Iris pigment epithelial cell (primary cell): ENCODE measurements at places on chromosomes 2 and 18.

- DNase-seq, result no peak
Measured at GRCh38 chr2:9944330-9944758, 7.1 kb upstream of the GRHL1 start.

GRCh38 chr2:16285813-16286510 is 345.6 kb downstream of the MYCN start:
- no peak for DNase-seq

GRCh38 chr2:105875241-105875640 is 130.5 kb downstream of the NCK2 start:
- DNase-seq, result no peak

DNA sequence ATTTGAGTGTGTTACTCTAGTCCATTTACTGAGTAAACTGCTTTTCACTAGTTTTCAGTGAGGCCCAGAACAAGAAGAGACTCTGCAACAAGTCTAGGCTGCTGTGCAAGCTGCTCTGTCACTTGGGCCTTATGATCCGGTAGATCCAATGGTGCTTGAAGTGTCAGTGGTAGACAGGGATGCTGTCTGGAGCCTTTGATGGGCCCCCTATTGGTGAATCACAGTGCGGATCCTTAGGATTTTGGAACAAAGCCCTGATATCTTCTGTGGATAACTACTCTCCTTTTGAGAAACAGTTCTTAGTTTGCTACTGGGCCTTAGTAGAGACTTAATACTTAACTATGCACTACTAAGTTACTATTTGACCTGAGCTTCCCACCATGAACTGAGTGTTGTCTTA is 150.2 kb downstream of the TMEFF2 start:
- no peak for DNase-seq

- no peak for DNase-seq
Measured at GRCh38 chr18:49677762-49678413, 116.0 kb downstream of the LIPG start.

DNA sequence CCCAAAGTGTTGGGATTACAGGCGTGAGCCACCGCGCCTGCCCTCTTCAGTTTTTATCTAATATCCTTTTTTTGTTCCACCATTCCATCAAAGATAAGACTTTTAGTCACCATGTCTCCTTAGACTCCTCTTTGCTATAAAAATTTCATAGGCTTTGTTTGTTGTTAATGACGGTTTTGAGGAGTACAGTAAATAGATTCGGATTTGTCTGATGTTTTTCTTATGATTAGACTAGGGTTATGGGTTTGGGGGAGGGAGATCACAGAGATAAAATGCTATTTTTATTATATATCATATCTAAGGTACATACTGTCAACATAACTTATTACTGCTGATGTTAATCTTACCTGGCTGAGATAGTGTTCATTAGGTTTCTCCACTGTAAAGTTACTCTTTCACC is 6.2 kb downstream of the IL36B start:
- no peak for DNase-seq

GRCh38 chr18:50398947-50399346 is 24.1 kb downstream of the SKA1 start:
- DNase-seq, result no peak

DNA sequence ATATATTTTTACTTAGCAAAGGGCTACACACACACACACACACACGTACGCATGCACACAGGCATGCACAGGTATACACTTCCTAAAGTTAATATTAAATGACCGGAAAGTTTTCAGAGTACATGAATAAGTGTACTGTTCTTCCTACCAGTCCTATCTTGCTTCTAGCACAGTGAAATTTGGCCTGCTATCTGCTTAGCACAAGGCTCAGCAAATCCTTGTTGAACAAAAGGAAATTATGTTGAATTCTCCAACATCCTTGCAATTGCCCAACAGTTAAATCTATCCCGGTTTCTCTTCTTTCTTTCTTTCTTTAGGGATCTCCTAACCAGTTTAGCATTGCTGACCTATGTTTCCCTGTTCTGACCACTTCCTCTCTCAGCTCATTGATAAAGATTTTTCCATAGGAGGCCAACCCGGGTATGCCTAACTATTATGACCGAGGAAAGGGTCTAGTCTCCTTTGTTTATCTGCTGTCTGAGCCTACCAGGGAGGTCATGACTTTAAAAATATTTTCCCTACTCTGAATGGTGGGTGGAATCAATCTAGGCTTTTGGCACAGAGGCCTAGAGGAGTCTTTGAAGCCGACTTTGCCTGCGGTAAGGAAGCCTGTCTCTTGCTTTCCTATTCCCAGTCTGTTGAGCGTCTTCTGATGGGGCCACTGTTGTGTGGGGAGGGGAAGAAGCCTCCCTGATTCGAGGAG is 400.7 kb downstream of the HRH4 start:
- DNase-seq, result no peak

DNA sequence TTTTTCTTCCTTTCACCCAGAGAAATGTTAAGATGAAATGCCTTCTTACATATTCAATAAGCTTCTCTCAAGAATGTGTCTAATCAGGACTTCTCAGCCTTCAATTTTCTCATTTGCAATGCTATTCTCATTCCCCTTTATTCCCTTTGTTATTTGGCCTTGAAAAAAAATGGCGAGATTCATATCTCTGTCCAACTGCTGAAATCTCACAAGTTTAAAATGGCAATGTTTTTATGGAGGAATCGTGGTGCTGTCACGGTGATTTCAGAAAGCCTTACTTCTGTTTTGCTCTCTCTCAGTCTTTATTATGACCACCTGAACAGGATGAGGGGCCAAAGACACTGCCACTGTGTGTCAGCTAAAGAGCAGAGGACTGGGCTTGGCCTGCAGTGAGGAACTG is 928.5 kb downstream of the DCC start:
- peak; percentile 0 for DNase-seq

- no peak for DNase-seq
Measured at GRCh38 chr2:1045109-1045508, 94.5 kb downstream of the SNTG2 start.

- DNase-seq, result peak; percentile 31
Measured at GRCh38 chr2:178870703-178871102, 63.5 kb upstream of the TTN start.

GRCh38 chr18:9653390-9653789 is 39.0 kb upstream of the PPP4R1 start:
- peak; percentile 14 for DNase-seq
